AML-193 (cell line): ENCODE measurements at places on chromosomes 7 and 10.

DNA sequence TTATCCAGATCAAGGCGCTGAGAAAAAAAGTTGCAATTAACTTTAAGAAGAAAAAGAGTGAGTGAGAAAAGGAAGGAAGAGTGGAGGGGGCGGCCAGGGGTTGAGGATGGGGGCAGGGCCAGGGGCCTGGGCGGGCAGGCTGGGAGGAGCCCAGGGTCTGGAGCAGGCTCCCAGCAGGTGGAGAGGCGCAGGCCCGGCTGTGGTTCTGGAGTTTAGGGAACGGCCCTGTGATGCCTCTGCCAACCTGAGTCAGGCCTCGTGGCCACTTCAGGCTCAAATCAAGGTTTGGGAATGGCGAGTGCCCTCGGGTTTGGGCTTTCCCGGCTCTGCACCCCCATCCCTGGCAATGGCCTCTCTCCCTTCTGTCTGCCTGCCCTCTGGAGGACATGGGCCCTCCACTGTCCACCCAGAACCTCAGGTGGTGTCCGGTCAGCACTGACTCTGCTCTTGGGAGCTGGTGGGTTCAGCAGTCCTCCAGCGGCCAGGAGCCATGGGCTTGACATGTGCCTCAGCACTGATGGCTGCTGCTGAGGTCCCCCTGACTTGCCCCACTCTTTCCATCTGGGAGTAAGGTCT is 41.0 kb upstream of the EMX2 start:
- no peak for DNase-seq

DNA sequence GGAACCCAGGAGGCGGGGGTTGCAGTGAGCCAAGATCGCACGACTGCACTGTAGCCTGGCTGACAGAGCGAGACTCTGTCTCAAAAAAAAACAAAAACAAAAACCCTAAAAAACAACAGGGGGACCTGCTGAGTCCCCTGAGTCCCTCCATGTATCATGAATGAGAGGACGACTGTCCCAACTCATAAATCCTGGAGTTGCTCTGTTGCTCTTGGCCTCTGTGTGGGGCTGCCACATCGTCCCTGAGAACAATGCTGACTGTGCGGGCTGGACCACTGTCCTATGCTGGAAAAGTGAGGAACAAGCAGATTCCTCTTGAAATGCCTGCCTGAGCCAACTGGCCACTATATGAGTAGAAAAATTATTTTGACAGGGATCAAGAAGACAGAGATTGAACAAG is 122.5 kb downstream of the IDE start:
- no peak for DNase-seq

- DNase-seq, result no peak
These were observed 114.1 kb upstream of the MACROH2A2 start for GRCh38 chr10:69938541-69938991.

- no peak for DNase-seq
These were observed 17.1 kb upstream of the CPA1 start for GRCh38 chr7:130363026-130363847.

DNA sequence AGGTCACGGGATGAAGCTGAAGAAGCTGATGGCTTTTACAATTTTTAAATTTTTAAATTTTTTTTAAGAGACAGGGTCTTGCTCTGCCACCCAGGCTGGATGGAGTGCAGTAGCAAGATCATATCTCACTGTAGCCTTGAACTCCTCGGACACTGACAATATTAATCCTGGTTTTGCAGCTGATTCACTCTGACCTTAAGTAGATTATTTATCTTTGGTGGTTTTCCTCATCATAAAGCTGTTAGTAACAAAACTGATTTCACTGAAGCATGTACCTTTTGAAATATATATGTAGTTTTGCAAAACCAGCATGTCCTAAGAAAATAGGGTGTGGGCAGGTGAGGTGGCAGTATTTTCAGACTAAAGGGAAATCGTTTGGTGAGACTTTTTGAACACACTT is 56.0 kb downstream of the DYNC2I1 start:
- DNase-seq, result no peak

DNA sequence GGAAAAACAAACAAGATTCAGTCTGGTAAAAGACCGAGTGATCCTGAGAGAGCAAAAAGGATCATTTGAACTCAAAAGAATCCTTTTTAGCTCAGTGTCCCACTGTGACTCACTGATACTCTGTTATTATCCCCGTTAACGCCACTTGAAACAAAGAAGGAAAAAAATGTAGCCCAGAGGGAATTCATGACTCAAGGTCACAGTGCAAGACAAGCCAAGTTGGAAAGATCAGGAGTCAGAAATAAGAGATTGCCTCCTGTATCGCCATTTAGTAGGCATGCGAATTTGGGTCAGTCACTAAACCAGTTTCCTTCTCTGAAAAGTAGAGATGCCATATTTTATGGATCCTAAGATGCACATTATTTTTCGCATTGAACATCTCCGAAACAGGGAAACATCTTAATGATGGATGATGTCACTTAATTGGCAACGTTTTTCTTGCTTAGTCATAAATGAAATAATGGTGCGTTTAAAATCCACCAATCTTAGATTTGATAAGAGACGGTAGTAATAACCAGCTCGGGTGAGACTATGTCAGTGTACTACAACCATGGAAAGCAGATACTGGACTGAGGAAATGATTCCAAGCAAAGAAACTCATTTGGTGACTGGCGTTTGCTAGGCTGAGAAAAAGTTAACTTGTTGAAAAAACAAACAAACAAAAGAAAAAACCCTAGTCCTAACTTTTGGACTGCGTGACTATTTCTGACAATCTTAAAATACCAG is 502.0 kb upstream of the CELF2 start:
- no peak for DNase-seq

- no peak for DNase-seq
These were observed 768.3 kb downstream of the SORCS1 start for GRCh38 chr10:106396192-106396591.

DNA sequence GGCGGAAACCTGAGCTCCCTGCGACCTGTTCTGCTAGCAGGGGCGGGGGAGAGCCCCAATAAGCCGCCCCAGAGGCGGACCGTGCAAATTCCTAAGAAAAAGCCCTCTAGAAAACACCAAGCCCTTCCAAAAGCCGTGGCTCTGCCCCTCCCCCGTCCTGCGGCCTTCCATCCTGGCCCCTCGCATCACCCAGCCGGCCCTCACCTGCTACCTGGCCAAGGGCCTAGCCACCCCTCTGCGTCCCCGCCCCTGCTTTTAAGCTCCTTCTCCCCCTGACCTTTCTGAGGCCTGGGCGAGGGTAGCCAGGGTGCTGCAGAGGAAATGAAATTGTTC is 24.9 kb downstream of the SKIDA1 start:
- no peak for DNase-seq

DNA sequence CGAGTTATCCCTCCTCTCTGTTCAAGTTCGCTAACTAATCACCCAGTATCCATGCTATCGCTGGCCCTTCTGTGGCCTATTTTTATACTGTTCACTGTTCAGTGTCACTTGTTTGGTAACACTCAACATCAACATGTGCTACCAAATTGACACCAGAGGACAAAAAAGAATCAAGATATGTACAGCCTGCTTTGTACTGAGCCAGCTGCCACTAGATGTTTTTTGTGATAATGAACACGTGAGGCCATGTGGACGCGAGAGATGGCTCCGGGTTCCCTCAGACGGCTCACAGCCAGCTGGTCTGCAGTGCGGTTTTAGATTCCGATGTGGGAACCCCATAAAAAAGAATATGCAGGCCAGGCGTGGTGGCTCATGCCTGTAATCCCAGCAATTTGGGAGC is 21.2 kb downstream of the CAV1 start:
- no peak for DNase-seq

- no peak for DNase-seq
These were observed 326.1 kb downstream of the PLXDC2 start for GRCh38 chr10:20142311-20142710.

- DNase-seq, result no peak
These were observed 33.4 kb upstream of the LRRC18 start for GRCh38 chr10:48973065-48973464.

- DNase-seq, result no peak
These were observed 162.3 kb downstream of the CAMK1D start for GRCh38 chr10:12511651-12512050.

DNA sequence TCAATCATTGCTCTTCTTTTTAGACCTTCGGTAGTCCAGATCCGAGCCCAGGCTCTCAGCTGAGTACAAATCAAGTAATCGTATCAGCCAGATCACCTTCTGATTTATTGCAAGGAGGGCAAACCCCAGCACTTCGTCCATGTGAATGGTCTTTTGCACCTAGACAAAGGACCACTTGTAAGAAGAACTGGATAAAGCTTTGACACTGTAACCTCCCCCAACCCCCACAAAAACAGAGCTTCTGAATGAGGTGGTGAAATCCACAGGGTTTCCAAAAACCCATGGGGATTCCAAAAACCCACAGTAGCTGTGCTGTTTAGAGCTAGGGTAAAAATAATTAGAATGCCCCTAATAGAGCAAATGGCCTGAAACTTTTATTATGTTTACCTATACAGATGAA is 148.8 kb upstream of the ODAD2 start:
- no peak for DNase-seq

GRCh38 chr10:26291721-26292480 is 75.3 kb downstream of the GAD2 start:
- no peak for DNase-seq
